ENCODE measurements at places on chromosomes 4 and X.

GRCh38 chr4:80312124-80312523, 23.4 kb upstream of the CFAP299 start:
- no peak for DNase-seq

GRCh38 chrX:12868747-12869146, 1.9 kb downstream of the TLR7 start:
- DNase-seq = no peak

GRCh38 chr4:2934077-2934812, 29.0 kb downstream of the NOP14 start:
- peak; percentile 36 for DNase-seq

- DNase-seq = no peak
Observed at GRCh38 chr4:156865451-156865850, 106.1 kb downstream of the PDGFC start.

DNA sequence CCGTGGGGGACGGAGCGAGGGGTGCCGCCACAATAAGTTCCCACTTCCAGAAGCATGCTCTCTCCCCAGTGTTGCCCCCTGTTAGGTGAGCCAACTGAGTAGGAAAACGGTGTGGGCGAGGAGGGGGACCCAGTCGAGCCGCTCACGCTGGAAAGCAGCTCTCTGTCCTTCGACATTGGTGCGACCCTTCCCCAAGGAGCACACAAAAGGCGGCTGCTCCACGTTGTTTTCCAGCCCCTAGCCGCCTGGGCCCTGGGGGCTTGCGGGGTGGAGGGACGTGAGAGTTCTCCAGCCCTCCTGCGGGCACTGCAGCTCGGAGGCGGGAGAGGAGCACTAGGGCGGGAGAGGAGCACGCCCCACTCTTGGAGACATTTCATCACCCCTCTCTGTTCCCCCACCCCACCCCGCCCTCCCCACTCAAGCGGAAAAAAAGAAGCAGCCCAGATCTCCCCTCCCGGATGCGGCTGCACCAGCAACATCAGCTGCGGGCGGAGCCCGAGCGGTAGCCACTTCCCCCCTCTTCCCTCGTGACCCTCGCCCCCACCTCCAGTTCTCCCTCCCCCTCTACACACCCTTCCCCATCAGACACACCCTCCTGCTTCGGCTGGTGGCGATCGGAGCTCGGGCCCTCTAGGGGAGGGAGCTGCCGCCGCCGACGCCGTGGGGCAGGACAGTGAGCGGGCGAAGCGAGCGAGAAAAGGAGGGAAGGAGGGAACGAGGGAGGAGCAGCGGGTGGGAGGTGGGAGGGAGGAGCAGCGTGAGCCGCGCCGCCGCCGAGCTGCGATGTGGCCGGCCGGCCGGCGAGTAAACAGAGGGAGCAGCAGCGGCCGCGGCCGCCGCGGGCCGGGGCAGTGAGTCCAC, at the start of gene DOCK11:
Gene DOCK11, plus strand, starts transcription at position 755 of the 861 bp plus-strand sequence. CDS start 157 bp downstream, outside the sequence.
- peak; percentile 69 for DNase-seq

DNA sequence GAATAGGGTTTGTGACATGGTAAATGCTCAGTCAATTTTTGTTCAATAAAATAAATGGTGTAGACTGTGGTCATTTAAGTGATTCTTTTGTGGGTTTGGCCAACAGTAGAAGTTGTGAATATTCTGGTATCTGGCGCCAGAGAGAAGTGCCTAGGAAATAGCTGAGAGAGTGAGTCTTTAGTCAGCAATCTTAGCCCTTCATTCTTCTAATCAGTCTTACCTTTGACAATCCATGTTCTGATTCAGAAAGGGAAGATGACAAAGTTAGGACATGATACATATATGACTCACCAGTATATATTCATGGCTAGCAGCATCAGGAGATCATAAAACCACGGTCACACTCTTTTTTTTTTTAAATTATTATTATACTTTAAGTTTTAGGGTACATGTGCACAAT, 141.8 kb upstream of the PCDH18 start:
- no peak for DNase-seq

GRCh38 chr4:23931489-23931830, 41.6 kb upstream of the PPARGC1A start:
- no peak for DNase-seq

- DNase-seq = no peak
Observed at GRCh38 chr4:167210166-167210565, 24.1 kb downstream of the SPOCK3 start.
